Heart right ventricle (tissue), 16 donors: ENCODE measurements at places on chromosomes 7 and 10. TPM values are rescaled to one million over a fixed set of nuclear protein-coding genes. Genes with fewer than 3 reads are reported as not detected.

PNLIPRP1 gene
- not detected for polyA plus RNA-seq

DNA sequence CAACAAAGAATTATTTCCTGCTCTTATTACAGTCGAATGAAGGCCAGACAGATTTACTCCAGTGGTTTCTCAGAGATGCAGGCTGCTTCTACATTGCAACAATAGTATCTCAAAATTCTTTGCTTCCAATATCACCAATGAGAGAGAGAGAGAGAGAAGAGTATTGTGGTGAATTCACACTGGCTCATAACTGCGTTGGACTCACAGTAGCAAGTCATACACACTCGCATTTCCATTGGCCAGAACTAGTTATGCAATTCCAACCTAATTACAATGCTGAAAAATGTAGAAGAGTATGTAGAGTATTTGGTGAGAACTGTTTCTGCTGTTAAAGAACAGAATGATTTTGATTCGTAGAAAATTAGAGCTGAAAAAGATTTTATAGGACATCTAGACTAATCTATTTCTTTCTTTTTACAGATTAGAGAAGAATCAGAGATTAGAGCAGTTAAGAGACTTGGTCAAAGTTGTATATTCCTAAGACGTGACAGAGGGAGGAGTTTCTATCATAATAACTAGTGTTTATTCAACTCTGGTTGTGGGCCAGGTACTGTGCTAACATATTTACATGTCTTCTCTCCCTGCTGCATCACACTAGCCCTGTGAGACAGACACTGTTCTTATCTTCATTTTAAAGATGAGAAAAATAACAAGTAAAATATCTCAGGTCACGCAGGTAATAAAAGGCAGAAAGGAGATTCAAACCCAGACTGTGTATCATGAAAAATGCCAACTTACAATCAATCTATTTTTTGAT is 34.6 kb upstream of the PDK4 start:
- DNase-seq, result no peak

FAM221A gene
- 4.1 TPM for polyA plus RNA-seq

GRCh38 chr10:116211682-116212081 is 61.3 kb downstream of the GFRA1 start:
- DNase-seq, result no peak

SNCG gene
- 68.0 TPM for polyA plus RNA-seq

DNA sequence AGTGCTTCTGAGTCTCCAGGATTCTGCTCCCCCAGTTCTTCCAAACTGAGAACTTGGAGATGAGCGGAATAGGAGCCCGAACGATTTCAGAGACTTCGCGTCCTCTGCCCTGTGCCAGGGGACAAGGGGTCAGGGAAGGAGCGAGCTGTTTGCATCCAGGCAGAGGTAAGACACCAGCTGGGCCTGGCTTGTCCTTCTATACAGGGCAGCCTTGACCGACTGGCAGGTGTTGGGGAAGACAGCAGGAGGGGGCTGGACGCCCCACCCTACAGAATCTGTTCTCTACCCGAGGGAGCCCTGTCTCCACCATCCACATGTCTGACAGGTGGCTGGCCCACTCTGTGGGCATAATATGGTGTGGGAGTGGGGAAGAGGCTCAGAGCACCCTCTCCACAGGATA is 7.1 kb downstream of the SPOCK2 start:
- DNase-seq, result no peak

DNA sequence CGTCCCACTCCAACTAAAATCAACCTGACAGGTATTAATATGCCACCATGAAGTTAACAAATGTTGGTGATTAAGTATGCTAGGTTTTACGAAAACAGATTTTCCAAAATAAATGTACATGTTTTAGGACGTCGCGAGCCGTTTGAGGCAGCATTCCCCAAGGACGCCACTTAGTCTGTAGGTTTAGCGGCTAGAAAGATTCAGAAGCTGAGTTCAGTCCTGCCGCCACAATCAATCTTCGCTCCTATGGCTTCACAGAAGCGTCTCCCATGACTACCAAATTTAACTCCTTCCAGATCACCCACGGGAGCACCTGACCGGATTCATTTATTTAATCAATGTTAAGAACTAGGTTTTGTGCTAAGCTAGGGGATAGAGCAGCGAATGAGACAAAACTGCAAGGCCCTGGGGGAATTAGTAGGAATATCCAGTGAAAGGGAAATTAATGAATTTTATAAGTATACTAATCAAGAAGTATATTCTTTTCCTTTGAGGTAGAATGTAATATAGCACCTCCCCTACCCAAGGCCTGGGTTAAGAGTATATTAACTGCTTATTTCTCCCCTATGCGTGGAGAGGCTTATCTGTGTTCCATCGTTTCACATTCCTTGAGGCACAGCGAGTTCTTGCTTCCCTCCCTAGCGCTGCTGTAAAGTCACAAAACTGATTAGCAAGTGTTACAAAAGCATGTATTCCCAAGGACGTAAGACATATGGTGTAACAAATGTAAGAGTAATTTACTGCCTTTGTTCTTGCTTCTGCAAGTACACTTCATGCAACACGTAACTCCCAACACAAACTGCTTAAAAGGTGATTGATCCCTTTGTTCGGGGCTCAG is 994 bp upstream of the CYP51A1 start:
- DNase-seq, result no peak
